ENCODE measurements at places on chromosomes 16 and 17.

GRCh38 chr16:56013962-56014552 lies 138.9 kb upstream of the CES5A start:
- no peak for DNase-seq

GRCh38 chr16:46621006-46621933 lies at the start of gene SHCBP1:
Gene SHCBP1 (minus strand): TSS chr16:46621379. CDS start chr16:46621359, 20 bp downstream.
- peak; percentile 86 for DNase-seq

DNA sequence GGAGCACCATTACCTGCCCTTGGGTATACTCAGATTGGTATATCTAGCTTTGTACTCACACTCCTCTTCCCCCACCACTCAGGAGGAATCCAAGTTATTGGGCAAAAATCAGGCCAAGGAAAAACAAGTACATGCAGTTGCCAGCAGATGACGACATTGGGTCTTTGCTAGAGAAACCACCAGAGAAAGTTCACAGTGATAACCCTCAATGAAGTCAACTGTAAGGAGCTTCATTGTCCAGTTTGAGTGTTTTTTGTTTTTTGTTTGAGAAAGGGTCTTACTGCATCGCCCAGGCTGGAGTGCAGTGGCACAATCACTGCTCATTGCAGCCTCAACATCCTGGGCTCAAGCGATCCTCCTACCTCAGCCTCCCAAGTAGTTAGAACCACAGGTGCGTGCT lies 34.6 kb upstream of the TOX3 start:
- no peak for DNase-seq

DNA sequence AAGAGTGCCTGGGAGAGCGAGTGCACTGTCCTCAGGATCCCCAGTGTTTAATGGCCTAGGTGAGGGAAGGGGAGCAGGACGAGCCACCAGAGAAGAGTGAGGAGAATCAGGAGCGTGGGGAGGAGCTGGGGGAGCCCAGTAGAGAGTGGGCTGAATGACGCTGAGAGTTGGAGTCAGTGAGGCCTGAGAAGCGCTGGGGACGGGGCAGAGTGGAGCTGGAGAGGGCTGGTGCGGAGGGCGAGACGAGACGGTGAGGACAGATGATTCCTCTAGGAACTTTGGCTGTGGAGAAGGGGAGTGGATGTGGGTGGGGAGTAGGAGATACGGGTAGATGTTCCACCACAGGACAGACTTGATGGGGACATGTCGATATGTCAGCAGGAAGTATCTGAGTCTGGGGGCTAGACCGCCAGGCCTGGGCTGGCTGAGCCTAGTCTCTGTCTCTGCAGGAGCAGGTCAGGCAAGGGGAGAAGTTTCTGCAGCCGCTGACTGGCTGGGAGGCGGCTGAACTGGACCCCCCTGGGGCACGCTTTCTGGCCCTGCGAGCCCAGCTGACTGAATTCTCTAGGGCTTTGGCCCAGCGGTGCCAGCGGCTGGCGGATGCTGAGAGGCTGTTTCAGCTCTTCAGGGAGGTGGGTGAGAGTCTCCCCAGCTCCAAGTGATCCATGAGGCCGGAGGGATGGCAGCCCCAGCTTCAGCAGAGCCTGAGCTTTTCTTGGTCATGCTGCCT lies 4.7 kb downstream of the PLEKHG4 start:
- no peak for DNase-seq

DNA sequence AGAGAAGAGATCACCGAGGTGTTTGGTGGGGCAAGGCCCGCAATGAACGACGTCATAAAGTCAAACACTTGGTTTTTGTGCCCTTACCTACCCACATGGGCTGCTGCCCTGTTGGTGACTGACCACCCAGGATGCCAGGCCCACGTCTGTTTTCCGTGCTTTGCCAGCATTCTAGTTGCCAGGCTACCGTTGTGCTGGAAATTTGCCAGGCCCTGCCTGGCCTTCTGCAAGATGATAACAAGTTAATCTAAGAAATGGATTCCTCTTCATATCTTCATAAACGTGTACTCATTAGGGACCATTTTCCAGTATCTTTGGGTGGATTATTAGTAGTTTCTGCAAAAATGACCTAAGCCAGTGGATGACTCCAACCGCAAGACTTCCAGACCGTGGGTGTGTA lies 35.4 kb downstream of the SLC6A4 start:
- DNase-seq: no peak

GRCh38 chr16:20878682-20879147 lies 21.4 kb downstream of the DCUN1D3 start:
- no peak for DNase-seq

GRCh38 chr17:31587462-31587861 lies 196.0 kb downstream of the RAB11FIP4 start:
- DNase-seq: peak; percentile 12

DNA sequence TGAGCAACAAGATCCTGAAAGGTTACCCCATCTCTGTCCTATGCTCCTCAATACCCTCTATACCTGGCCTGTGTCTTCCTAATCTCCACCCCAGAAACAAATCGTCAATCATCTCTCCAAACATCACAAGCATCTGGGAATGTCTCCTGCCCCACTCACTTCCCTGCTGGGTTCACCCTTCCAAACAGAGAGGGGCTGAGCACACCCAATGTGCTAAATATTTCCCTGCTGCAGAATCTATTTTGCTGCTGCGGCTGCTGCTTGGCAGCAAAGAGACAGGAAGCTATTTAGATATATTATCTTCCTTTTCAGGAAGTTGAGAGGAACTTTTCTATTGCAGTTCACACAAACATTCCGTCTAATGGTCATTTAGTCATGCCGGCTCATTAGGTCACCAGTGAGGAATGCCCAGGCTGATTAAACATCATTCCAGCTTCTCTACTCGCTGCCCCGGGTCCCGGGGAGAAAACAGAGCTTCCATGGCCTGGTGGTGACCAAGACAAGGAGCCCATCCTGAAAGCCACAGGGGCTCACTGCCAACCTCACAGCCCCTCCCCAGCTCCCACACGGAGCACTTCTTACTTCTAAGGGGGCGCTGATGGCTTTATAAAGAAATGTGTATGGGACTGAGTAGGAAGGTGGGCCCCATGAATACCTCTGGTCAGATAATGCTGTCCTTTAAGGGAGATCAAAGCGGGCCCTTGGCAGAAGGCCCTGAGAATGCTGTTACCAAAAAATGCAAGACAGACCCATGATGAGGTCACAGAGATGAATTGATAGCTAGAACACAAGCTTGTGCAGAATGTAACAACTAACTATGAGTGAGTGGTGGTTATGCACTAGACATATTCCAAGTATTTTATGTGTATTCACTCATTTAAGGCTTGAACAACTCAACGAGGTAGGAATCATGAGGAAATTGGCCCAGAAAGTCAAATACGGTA lies 218.3 kb downstream of the SOX9 start:
- no peak for DNase-seq

GRCh38 chr16:50497592-50497991 lies 50.6 kb upstream of the NKD1 start:
- DNase-seq: no peak

GRCh38 chr17:16456742-16457316 lies 35.2 kb downstream of the LRRC75A start:
- DNase-seq: no peak

GRCh38 chr16:66790130-66790733 lies 11.2 kb downstream of the TERB1 start:
- DNase-seq: no peak

DNA sequence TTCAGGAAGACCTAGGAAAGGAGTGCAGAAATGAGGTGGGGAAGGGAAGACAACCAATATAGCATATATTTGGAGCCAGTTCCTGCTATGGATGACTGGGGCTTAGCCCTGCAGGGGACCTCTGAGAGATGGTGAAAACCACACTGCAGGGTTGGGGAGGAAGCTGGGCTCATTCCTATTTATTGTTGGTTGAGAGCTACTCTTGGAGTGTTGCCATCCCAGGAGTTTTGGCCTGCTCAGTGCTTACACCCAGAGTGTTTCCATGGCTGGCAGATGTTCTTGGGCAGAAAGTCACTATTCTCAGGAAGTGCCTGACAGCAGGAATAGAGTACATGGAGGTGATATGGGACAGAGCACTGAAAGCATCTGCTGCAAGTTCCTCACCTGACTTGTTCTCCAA lies 145.8 kb downstream of the SPACA3 start:
- peak; percentile 82 for DNase-seq

DNA sequence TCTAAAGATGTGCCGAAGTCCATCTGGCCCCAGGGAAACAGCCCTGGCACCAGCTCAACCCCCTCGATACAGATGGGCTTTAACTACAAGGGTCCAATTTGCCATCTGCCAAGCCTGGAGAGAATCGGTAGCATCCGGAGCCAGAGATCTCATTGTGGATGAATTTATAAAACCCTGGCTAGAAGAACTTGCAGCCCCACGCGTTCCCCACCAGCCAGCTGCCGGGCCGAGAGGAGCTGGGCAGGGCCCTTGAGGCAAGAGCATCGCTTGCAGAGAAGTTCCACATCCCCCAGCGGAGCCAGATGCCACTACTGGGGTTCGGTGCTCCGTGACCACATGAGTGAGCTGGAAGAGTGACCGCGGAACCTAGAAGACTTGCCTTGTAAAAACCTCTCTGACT lies 65.3 kb upstream of the NOL11 start:
- no peak for DNase-seq

- DNase-seq: no peak
These were observed 499.8 kb upstream of the CDH11 start for GRCh38 chr16:65621640-65622039.

DNA sequence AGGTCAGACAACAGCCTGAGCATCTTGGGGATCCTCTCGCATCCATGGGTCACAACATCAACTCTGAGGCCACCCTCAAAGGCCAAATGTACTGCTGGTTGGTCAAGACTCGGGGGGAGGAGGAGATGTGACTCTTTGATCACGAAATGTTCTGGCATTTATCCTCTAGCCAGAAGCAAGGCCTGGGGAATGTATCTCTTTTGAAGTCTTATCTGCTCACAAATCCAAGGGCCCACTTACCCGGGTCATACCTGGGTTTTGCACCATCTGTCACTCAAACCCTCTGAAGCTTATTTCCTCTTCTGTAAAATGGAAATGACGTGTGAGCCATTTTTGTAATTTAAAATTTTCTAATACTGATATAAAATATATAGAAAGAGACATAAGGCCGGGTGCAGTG lies 13.2 kb downstream of the CA7 start:
- no peak for DNase-seq

DNA sequence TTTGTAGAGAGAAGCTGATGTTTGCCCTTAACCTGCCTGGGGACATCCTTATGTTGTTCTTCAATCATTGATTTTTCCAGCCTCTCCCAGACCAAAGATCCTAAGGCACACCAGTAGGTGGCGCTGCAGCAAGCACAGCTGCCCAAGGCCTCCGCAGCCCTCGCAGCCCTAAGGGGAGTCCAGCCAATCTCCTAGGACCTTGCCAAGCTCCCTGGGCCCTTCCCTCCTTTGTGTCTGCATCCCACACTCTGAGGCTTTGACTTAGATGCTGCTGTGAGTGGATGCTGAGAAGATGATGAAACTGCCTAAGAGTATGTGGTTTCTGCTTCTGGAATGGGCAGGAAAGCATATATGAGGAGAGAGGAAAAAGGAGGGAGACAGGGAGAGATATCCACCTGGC lies 47.1 kb downstream of the SPACA3 start:
- peak; percentile 29 for DNase-seq

- DNase-seq: no peak
These were observed 35.4 kb downstream of the ARSG start for GRCh38 chr17:68326681-68327080.

DNA sequence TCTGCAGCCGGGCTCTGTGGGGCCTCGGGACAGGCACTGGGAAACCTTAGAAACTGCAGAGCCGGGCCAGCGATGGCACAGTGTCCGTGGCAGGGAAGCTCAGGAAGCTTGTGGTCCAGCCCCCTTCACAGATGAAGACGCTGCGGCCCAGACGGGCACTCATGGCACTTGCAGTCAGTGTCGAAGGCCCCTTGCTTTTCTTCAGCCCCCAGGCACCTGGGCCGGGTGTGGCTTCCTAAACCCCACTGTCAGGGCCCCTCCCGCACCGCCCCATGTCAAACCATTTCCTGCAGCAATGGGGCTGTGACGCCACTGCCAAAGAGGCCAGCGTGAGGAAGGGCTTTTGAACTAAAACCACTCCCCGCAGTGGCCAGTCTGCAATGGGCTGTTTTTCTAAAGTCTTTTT lies 164.0 kb downstream of the LAT start:
- no peak for DNase-seq

- no peak for DNase-seq
These were observed 8.9 kb downstream of the HSD17B2 start for GRCh38 chr16:82043680-82044584.

DNA sequence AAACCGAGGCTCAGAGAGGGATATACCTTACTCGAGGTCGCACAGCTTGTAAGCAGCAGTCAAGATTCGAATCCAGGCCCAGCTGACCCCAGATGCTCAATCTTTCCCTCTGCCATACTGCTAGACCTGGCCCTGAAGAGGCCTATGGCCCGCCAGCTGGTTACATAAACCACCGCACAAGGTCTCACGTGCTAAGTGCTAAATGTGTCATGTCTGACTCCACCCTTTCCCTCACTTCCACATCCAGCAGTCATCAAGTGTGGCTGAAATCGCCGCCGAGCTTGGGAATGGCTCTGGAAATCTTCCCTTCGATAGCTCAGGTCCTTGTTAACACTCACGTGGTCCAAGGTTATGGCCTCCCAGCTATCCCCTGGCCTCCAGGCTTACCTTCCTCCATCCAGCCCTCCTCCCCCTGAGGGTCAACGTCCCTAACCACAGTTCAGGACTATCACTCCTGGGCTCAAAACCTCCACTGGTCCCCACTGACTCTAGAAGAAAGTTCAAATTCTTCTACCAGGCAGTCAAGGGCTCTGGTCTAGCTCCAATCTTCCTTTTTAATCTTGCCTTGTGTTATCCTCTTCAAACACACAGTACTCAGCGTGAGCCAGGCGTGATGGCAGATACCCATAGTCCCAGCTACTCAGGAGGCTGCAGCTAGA lies 3.5 kb downstream of the ZBTB4 start:
- no peak for DNase-seq

DNA sequence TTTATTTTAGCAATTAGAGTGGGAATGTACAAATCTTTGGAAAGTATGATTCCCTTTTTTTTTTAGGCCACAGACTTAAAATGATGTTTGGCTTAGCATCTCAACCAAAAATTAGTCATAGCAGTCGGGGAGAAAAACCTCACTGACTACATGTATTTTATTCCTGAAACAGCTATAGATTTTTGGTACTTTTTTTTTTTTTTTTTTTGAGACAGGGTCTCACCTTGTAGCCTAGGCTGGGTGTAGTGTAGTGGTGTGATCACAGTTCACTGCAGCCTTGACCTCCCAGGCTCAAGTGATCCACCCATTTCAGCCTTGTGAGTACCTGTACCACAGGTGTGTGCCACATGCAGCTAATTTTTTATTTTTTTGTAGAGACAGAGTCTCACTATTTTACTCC lies 23.4 kb downstream of the RNFT1 start:
- no peak for DNase-seq

DNA sequence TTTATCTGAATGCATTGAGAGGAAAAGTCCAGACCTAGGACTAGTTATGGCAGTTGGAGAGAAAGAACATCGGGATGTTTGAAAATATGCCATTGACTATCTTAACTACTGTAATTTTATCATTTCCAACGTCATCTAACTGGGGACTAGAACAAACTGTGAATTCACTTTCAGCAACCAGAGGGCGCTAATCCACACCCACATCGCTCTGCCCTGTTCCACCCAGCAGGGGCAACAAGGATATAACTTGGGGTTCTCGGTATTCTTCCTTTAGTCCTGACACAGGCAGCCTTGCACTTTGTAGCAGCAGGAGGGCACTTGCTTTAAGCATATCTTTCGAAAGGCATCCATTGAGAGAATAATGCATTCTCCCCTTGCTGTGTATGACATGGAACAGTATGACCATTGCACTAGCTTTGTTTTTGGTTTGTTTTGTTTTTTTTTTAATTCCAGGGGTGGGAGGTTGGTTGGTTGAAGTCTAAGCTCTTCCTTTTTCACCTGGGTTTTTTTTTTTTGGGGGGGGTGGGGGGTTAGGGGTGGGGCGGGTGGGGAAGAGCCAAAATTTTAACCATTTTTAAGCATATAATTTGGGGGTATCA lies 31.5 kb downstream of the SIAH1 start:
- peak; percentile 10 for DNase-seq

Data from NCI-H1092 (cell line).